Activated CD4-positive, alpha-beta T cell treated with anti-CD3 and anti-CD28 coated beads, Interleukin-2, amount 50 U/mL, for 4 hours (primary cell): ENCODE measurements at places on chromosomes 11 and 22.

- DNase-seq, result no peak
These were observed 149.3 kb downstream of the CACNA1I start for GRCh38 chr22:39719559-39720450.

- no peak for DNase-seq
These were observed 102.4 kb downstream of the ME3 start for GRCh38 chr11:86570020-86570419.

DNA sequence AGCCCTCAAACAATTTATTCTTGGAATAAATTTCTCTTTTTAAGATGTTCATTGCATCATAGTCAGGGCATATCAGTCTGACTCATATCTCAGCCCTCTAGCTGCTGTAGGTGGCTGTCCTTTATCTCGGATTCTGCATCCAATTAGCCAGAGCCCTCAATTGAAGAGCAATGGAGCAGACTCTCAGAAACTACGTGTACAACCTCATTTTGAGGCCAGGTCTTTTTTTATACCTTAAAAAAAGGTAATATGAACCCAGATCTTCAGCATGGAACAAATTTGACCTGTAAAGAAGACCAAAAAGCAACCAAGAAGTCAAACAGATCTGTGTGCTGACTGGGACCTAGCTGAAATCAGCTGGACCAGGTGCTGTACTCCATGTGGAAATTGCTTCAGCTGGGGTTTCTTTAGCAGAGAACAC, 8.7 kb downstream of the OR52A5 start:
- no peak for DNase-seq

- no peak for DNase-seq
These were observed 17.2 kb upstream of the SYT13 start for GRCh38 chr11:45303316-45303715.

GRCh38 chr11:87719326-87720073, 455.7 kb downstream of the RAB38 start:
- DNase-seq, result no peak

DNA sequence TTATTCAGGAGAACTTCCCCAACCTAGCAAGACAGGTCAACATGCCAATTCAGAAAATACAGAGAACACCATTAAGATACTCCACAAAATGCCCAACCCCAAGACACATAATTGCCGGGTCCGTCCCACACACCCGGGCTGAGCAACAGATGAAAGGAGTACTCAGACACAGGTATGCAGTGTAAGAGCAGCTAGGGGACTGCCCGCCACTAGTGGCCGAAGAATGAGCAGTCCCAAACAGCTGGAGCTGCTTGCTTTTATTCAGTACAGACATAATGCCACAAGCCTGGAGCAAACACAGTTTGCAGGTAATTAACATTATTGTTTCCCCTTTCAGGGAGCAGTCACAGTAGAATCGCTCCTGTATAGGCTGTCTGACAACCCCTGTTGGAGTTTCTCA, 364.6 kb downstream of the LUZP2 start:
- no peak for DNase-seq

GRCh38 chr22:37126383-37126782, 16.9 kb upstream of the TMPRSS6 start:
- DNase-seq, result no peak

DNA sequence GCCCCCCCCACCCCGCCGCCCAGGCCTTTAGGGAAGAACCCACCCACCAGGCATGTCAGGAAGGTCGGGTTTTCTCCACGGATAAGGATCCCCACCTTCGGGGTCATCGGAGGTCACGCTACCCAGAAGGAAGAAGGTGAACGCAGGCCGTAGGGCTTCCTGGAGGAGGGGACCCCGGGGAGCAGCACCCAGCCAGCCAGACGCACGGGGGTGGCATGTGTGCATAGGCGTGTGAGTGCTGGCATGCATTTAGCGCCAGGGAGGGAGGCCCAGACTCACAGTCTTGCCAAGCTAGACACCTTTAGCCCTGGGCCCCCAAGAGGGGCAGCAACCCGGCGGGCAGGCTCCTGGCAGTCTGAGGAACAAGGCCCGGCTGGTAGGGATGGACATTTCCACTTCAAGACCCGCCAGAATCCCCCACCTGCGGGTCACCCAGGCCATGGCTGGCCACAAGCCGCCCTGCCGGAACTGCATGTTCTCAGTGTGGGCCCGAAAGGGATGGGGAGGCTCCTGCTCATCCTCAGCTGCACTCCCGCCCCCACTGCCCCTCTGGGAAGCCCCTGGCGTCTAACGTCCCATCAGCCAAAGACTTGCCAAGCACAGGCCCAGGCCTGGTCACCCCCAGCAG, 16.7 kb upstream of the PIM3 start:
- DNase-seq, result no peak
